ENCODE measurements at places on chromosomes 4 and X.

DNA sequence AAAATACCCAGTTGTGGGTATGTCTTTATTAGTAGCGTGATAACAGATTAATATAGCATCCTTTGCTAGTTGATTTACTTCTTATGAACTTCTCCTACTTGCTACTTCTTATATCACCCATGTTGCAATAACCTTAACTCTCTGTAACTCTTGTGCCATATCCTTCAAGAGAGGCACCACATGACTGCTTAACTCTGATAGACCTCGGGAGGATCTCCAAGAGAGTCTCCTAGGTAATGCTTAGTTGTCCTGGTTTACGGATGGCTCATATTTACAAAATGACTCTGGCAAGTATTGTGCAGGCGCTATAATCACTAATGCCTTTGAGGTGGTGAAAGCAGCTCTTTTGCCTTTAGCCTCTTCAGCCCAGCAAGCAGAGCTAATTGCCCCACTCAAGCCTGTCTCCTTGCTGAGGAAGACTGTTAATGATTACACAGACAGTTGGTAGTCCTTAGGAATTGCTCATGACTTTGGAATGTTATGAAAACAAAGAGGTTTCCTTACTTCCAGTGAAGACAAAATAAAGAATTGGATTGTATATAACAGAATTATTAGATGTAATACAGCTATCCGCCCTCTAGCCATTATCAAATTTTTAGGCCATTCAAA is 1305.8 kb downstream of the PCDH7 start:
- no peak for DNase-seq

GRCh38 chr4:58849026-58849425 is 1738.8 kb upstream of the IGFBP7 start:
- DNase-seq = no peak

- no peak for DNase-seq
Observed at GRCh38 chr4:54189140-54189539, 40.0 kb upstream of the PDGFRA start.

DNA sequence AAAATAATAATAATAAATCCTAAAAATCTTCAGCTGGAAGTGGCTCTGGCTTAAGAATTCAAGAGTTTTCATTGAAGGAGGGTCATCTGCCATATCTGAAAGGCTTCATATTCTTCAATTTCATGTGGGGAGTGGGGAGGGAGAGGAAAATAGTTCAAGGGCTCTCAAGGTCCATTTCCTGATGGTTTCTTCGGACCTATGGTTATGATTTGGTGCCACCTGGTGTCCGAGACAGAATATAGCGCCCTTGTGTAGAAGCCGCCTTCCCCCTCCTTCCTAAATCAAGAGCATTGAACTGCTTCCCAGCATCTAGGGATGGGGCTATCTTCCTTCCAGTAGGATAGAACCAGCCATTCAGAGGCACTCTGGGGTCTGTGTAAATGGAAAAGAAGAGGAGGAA is 34.3 kb downstream of the NLGN3 start:
- DNase-seq = peak; percentile 63

DNA sequence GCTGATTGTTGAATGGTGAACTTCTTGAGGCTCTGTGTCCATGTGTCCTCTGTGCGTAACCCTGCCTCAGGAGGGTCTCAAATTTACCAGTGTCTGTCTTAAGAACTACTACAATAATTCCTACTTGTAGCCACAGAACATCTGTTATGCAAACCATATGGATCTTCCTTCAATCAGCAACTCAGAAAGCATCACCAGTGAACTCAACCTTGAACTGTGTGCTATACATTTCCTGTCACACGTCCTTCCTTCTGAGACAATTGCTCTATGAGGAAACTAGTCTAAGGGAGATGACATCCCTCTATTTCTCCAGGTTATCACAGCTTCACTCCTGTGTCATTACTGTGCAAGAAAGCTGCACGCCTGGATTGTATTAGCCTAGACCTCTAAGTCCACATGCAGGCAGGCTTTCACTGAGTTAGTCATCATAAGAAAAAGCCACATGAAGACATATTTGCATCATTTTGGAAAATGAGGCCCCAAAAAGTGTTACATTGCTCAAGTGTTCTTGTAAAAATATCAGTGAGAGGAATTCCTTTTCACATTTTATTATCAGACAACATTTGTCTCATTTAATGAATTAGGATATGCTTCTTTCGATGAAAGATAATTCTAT is 157.8 kb downstream of the AFF2 start:
- no peak for DNase-seq

- no peak for DNase-seq
Observed at GRCh38 chr4:70496231-70496630, 22.1 kb upstream of the AMTN start.

DNA sequence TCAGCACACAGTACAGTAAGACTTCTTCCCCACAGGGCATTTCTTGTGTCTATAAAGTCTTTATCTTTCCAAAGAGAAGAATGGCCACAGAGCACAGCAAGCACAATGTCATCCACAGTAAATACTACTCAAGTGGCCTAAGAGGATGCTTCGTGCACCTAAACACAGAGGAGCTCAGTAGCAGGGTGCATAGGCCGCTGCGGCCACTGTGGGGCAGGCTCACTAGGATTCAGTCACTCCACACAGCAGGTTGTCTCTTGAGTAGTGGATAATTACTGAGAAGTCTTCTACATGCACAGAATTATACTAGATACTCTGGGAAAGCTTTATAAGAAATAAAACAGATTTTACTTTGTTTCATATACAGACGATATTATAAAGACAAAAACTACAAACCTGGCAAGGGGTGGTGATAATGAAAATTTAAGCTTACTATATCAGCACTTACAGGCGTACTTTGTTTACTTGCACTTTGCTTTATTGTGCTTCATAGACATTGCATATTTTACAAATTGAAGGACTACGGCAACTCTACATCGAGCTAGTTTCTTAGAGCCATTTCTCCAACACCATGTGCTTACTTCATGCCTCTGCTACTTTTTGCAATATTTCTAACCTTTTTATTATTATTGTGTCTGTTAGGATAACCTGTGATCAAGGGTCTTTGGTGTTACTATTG is 78.5 kb downstream of the PRDM5 start:
- no peak for DNase-seq

DNA sequence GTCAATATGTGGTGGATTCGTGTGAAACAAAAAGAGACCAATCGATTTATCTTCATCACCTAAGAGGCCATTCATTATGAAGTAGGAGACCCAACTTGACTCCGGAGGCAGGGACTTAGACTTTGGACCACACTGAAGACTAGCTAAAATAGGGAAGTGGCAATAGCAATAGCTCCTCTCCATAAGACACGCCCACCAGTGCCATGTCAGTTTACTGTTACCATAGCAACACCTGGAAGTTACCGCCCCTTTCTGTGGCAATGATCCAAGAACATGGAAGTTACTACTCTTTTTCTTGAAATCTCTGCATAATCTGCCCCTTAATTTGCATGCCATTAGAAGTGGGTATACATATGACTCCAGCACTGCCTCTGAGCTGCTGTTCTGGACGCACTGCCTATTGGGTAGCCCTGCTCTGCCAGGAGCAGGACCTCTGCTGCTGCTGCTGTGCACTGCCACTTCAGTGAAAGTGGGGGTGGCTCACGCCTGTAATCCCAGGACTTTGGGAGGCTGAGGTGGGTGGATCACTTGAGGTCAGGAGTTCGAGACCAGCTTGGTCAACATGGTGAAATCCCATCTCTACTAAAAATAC is 163.2 kb downstream of the PRKX start:
- DNase-seq = peak; percentile 56
